H4 (cell line): ENCODE measurements at places on chromosomes 2 and 18. TPM values are rescaled to one million over a fixed set of nuclear protein-coding genes. Genes with fewer than 3 reads are reported as not detected.

- no peak for DNase-seq
These were observed 66.0 kb downstream of the HPCAL1 start for GRCh38 chr2:10368491-10369231.

DNA sequence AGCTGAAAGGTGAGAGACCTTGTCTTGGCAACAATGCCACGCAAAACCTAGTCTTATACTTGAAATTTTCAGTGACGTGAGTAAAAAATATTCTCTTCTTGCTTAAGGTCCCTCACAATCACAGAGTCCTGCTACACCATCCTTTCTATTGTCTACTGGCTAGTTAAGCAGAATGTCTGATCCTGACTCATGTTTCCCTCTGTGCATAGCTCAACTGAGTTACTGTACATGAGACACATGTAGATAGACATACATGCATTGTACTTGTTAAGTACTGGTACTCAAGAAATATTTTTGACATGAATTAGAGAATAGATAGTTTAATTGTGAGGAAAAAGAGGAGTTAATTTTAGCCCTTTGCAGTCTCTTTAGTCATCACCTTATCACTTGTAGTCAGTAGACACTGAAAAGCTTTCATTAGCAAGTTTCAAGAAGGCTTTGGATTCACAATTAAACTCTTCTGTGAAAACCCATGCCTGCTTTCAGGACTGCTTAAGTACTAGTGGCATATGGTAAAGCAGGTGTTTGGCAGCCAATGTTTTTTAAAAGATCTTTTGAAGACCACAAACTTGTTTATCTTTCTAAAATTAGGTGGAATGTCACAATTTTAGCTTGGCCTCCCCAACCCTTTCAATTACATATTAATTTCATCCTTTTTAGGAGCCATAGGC is 158.7 kb upstream of the CCDC150 start:
- DNase-seq = no peak

The UGT1A7 gene
- not detected in 2 replicates for total RNA-seq

The UGT1A5 gene
- not detected in 2 replicates for total RNA-seq

GRCh38 chr2:101089419-101089818 is 61.8 kb downstream of the TBC1D8 start:
- no peak for DNase-seq

DNA sequence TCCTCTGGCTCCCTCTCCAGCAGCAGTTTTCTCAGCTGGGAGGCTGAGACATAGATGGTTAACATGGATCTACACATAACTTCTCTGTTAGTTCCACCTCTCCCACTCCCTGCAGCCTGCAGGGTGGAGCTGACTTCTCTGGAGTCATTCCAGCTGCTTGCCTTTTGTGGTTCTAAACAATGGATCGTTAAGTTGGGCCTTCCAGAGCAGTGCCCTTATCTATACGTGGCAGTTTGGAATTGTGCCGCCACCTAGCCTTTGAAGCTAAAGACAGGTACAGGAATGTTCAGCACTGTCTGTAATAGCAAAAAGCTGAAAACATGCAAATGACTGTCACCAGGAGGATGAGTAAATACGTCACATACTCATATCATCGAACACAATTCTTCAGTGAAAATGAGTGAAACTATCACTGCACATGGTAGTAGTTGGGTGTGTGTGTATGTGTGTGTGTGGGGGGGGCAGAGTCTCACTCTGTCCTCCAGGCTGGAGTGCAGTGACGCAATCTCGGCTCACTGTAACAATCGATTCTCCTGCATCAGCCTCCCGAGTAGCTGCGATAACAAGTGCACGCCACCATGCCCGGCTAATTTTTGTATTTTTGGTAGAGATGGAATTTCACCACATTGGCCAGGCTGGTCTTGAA is 50.3 kb downstream of the SH2D6 start:
- DNase-seq = no peak

- DNase-seq = no peak
These were observed 156.2 kb upstream of the KCNH7 start for GRCh38 chr2:162994718-162995117.

GRCh38 chr18:79569720-79570119 is 109.9 kb upstream of the CTDP1 start:
- no peak for DNase-seq

DNA sequence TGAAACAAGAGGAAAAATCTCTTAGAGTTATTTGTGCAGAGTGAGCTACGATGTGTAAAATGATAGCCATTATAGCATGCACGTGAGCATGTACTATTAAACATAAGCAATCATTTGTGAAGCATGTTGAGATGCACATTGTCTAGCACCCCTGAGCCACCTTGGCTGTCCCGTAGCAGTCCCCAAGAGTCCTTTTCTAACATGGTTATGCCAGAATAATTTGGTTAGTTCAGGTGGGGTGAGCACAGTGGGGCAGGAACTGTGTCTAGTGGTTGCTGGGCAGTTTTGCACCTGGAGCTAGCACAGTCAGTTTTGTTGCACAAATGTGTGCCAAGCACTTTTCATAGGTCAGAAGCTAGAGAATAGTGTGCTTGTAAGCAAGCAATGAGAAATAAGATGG is 809.8 kb downstream of the RNF144A start:
- DNase-seq = no peak

DNA sequence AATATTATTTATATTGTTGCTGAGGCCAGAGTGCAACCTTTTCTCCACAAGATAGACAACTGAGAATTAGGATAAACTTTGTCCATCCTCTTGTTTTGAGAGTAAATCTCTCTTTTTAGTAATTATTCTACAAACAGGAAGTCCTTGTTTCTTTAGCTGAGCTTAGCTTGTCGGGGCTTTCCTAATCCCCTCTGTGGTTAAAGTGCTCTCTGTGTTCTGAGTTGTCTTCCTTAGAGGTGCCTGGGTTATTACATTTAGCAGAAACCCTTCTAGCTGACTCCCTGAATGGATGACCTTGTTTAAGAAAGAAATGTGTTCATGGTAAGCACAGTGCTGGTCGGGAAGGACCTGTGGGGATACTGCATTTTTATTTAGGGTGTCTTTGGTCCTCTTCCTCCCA is 12.7 kb downstream of the USP39 start:
- DNase-seq = no peak

DNA sequence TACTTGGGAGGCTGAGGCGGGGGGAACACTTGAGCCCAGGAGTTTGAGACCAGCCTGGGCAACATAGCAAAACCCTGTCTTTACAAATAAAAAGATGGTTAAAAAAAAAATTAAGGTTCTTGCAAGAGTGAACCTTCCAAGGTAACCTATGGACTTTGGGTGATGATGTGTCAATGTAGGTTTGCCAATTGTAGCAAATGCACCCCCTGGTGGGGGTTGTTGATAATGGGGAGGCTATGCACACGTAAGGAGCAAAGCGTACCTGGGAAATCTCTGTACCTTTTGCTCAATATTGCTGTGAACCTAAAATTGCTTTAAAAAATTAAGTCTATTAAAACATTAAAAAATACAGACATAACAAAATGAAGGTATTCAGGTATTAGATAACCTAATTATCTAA is 70.4 kb downstream of the CWC22 start:
- DNase-seq = peak; percentile 12
